Progenitor cell of endocrine pancreas (in vitro differentiated cells): ENCODE measurements at places on chromosomes 16 and 17. TPM values are rescaled to one million over a fixed set of nuclear protein-coding genes. Genes with fewer than 3 reads are reported as not detected.

The ZP2 gene
- not detected in 2 replicates for total RNA-seq

GRCh38 chr17:81956607-81957589 lies 4.1 kb downstream of the NOTUM start:
- peaks cover 20% of the 10 kb centered on the region for H3K27me3 ChIP-seq
- no peaks in the 10 kb centered on the region for H3K36me3 ChIP-seq
- peaks cover 17% of the 10 kb centered on the region for H3K4me1 ChIP-seq
- DNase-seq: no peak

- DNase-seq: peak; percentile 31
- peak overlapping the region; percentile 71 for H3K27ac ChIP-seq
- H3K4me1 ChIP-seq: peaks cover 53% of the 10 kb centered on the region
- peaks cover 1% of the 10 kb centered on the region for H3K36me3 ChIP-seq
These were observed 504 bp downstream of the ERBB2 start for GRCh38 chr17:39700148-39700987.

GRCh38 chr17:68498479-68499326 lies 13.5 kb upstream of the PRKAR1A start:
- DNase-seq: no peak
- no peak overlapping the region for H3K4me3 ChIP-seq
- H3K27me3 ChIP-seq: peaks cover 9% of the 10 kb centered on the region

GRCh38 chr16:86661706-86662105 lies 83.4 kb downstream of the FOXL1 start:
- DNase-seq: no peak
- no peak overlapping the region for H3K27ac ChIP-seq
- peaks cover 11% of the 10 kb centered on the region for H3K4me1 ChIP-seq
- H3K27me3 ChIP-seq: peaks cover 37% of the 10 kb centered on the region

- H3K4me1 ChIP-seq: peaks cover 26% of the 10 kb centered on the region
- H3K36me3 ChIP-seq: no peaks in the 10 kb centered on the region
- DNase-seq: no peak
- no peaks in the 10 kb centered on the region for H3K27me3 ChIP-seq
- H3K4me3 ChIP-seq: no peak overlapping the region
- no peak overlapping the region for H3K27ac ChIP-seq
These were observed 18.8 kb upstream of the MYOCD start for GRCh38 chr17:12646761-12647422.

- no peak overlapping the region for H3K4me3 ChIP-seq
- H3K27ac ChIP-seq: no peak overlapping the region
- no peak for DNase-seq
- H3K27me3 ChIP-seq: peaks cover 7% of the 10 kb centered on the region
- H3K36me3 ChIP-seq: no peaks in the 10 kb centered on the region
These were observed 18.4 kb upstream of the C16orf82 start for GRCh38 chr16:27048316-27048715.

DNA sequence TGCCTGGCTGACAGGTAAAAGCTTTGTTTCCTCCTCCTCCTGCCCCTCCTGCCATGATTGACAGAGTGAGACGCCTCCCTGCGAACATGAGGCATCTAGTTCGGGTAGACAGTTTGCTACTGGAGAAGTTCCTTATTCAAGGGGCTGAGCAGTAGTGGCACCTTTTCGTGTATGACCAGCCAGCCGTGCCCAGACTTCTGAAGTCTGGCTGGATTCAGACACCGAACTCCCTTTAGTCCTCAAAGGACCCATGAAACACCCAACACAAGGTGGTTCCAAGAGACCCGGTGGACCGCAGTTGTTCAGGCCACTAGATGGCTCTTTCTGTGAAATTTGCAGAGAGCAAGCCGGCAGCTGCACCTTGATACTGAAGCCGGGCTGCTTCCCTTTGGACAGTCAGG lies 192.8 kb downstream of the XYLT1 start:
- H3K36me3 ChIP-seq: no peaks in the 10 kb centered on the region
- DNase-seq: no peak
- no peaks in the 10 kb centered on the region for H3K27me3 ChIP-seq
- no peak overlapping the region for H3K27ac ChIP-seq

GRCh38 chr16:52567193-52567592 lies 20.2 kb upstream of the TOX3 start:
- no peak overlapping the region for H3K27ac ChIP-seq
- peaks cover 54% of the 10 kb centered on the region for H3K4me1 ChIP-seq
- no peaks in the 10 kb centered on the region for H3K36me3 ChIP-seq

GRCh38 chr16:3645504-3646347 lies 8.8 kb upstream of the DNASE1 start:
- H3K27me3 ChIP-seq: no peaks in the 10 kb centered on the region
- peak overlapping the region; percentile 91 for H3K27ac ChIP-seq
- peaks cover 16% of the 10 kb centered on the region for H3K4me1 ChIP-seq
- H3K4me3 ChIP-seq: no peak overlapping the region

DNA sequence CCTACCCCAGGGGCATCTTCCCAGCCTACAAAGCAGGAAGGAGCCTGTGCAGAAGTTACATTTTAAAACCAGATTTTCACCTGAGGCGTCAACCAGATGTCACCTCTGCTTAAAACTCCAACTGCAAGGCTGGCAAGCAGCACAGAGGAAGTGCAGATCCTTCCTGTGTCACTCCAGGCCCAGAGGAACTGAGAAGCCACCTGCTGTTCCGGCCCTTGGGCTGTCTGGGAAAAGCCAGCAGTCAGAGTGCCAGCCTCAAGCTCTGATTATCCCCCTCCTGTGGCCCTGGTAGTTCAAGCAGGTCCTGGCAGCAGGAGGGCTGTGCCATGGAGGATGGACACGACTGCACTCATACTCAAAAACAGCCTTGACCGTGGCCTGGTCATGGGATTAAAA lies 10.2 kb downstream of the POLR2C start:
- peaks cover 30% of the 10 kb centered on the region for H3K4me1 ChIP-seq
- H3K36me3 ChIP-seq: peaks cover 15% of the 10 kb centered on the region
- peak overlapping the region; percentile 90 for H3K27ac ChIP-seq
- DNase-seq: no peak
- H3K27me3 ChIP-seq: no peaks in the 10 kb centered on the region

DNA sequence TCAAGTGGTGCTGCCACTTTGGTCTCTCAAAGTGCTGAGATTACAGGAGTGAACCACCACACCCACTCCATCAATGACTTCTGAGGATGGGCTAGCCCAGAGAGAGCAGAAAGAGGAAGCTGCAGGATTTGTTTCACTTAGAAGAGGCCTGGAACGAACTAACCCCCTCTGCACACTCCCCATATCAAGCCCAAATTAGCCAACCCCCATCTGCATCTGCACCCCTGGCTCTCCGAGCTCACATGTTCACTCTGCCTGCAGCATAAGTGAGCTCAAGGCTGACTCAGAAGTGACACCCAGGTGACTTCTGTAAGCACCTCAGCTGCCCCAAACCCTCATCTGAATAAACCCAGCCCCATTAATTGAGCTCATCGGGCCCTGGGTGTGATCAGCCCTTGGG lies 4.8 kb downstream of the SCNN1G start:
- H3K4me3 ChIP-seq: no peak overlapping the region
- H3K27ac ChIP-seq: no peak overlapping the region
- H3K27me3 ChIP-seq: peaks cover 65% of the 10 kb centered on the region
- no peak for DNase-seq

The KIFC3 gene
- total RNA-seq: 27.6 and 34.5 TPM in 2 replicates

The PIMREG gene
- total RNA-seq: 13.8 and 15.4 TPM in 2 replicates

DNA sequence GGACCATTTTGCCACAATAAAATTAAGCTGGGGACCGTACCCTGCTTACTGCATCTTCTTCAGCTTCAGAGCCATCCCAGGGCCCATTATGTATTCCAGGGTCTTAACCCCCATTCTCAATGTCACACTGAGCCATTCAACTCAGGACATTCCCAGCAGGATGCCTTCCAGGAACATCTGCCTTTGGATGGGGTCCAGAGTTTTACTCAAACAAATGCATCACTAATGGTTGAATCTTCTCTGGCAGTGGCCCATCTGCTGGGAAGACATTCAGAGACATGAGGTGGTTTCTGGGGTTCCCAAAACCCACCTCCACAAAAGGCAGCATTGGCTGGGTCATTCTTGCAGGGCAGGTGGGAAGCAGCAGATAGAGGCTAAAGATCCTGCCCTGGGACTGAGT lies 3.4 kb upstream of the SEC14L5 start:
- H3K27ac ChIP-seq: no peak overlapping the region
- DNase-seq: no peak
- peaks cover 10% of the 10 kb centered on the region for H3K27me3 ChIP-seq
- H3K36me3 ChIP-seq: no peaks in the 10 kb centered on the region

The COPRS gene
- 33.6 and 37.8 TPM in 2 replicates for total RNA-seq

The CKLF gene
- total RNA-seq: 35.6 and 38.1 TPM in 2 replicates

- no peaks in the 10 kb centered on the region for H3K27me3 ChIP-seq
- H3K36me3 ChIP-seq: no peaks in the 10 kb centered on the region
- H3K27ac ChIP-seq: no peak overlapping the region
- peaks cover 8% of the 10 kb centered on the region for H3K4me1 ChIP-seq
These were observed 256.1 kb downstream of the CPPED1 start for GRCh38 chr16:12547608-12547922.

The WSB1 gene
- 452 and 468 TPM in 2 replicates for total RNA-seq

The GRB7 gene
- 28.8 and 29.9 TPM in 2 replicates for total RNA-seq

The BLTP2 gene
- total RNA-seq: 182 and 190 TPM in 2 replicates

- H3K36me3 ChIP-seq: no peaks in the 10 kb centered on the region
- H3K27me3 ChIP-seq: peaks cover 6% of the 10 kb centered on the region
- peaks cover 12% of the 10 kb centered on the region for H3K4me1 ChIP-seq
- H3K27ac ChIP-seq: no peak overlapping the region
- DNase-seq: no peak
These were observed 30.1 kb downstream of the CCL4 start for GRCh38 chr17:36133602-36134236.

- H3K36me3 ChIP-seq: no peaks in the 10 kb centered on the region
- H3K27ac ChIP-seq: no peak overlapping the region
- H3K4me1 ChIP-seq: peaks cover 3% of the 10 kb centered on the region
- DNase-seq: no peak
- no peak overlapping the region for H3K4me3 ChIP-seq
- H3K27me3 ChIP-seq: peaks cover 14% of the 10 kb centered on the region
These were observed 28.3 kb downstream of the PRDM7 start for GRCh38 chr16:90048737-90049330.

- H3K27ac ChIP-seq: no peak overlapping the region
- H3K36me3 ChIP-seq: no peaks in the 10 kb centered on the region
- DNase-seq: peak; percentile 70
- H3K27me3 ChIP-seq: peaks cover 23% of the 10 kb centered on the region
These were observed 227.6 kb upstream of the ASIC2 start for GRCh38 chr17:33520426-33521330.

- peaks cover 22% of the 10 kb centered on the region for H3K36me3 ChIP-seq
- H3K27ac ChIP-seq: peak overlapping the region; percentile 96
- no peak for DNase-seq
- H3K27me3 ChIP-seq: no peaks in the 10 kb centered on the region
These were observed 329 bp downstream of the KPNB1 start for GRCh38 chr17:47649972-47650524.

The WFDC1 gene
- total RNA-seq: 0.09 and 0.24 TPM in 2 replicates

The ABCC3 gene
- 1.6 and 2.3 TPM in 2 replicates for total RNA-seq

The LHX1 gene
- total RNA-seq: 1.8 and 2.0 TPM in 2 replicates

DNA sequence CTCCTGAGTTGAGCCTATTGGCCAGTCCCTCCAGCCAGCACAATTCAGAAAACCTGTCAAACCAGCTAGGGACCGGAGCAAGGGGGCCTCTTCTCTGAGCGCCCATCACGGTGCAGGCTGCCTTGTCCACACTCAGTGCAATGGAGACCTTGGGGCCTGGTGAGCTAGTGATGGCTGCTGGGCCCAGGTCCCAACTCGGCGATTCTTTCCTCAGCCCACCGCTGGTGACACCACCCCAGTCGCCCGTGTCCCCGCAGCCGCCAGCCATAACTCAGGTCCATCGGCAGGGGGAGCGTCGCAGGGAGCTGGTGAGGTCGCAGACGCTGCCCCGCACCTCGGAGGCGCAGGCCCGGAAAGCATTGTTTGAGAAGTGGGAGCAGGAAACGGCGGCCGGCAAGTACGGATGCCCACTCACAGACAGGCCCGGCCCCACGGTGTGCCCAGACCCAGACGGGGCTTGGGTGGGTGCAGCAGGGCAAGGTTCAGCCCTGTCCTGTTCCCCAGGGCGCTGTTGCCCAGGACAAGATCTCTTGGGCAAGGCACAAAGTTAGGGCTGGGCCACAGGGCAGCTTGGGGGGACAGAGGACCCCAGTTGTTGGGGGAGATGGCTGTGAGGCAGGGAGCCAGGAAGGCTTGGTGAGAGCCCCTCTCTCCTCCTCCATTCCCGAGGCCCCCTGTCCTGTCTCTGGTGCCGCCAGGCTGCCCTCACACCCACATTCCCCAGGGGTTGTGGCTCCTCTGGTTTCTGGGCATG lies 10.8 kb downstream of the SMTNL2 start:
- H3K27me3 ChIP-seq: peaks cover 26% of the 10 kb centered on the region
- peak overlapping the region; percentile 89 for H3K27ac ChIP-seq
- peak; percentile 46 for DNase-seq
- peaks cover 2% of the 10 kb centered on the region for H3K36me3 ChIP-seq

- peaks cover 23% of the 10 kb centered on the region for H3K36me3 ChIP-seq
- H3K4me3 ChIP-seq: no peak overlapping the region
- peaks cover 2% of the 10 kb centered on the region for H3K4me1 ChIP-seq
These were observed 90.1 kb downstream of the CLEC16A start for GRCh38 chr16:11034481-11034931.

DNA sequence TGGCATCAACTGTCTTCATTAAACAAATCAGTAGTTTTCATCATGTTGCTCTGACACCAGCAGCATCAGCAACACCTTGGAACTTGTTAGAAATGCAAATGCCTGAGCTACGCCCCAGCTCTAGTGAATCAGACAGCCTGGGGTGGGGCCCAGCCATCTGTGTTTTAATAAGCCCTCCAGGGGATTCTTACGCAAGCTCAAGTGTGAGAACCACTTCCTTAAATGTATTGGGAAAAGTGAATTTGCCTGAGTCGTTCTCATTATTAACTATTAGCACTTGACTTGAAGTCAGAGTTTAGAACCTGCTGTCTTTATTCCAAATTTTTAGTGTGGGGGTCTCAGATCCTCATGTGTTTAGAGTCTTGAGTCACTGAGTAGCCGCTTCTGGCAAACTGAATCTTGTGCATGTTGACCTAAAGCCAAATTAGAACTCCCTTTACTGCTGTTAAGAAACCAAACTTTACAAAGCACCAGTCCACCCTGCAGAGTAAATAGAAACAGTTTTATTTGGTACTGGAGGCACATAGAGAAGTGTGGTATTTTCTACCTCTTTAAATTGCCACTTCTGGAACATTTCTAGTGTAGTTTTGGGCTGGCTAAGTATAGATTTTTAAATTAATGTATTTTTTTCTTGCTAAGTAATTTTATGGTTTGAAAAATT lies 137.4 kb upstream of the COX10 start:
- H3K27me3 ChIP-seq: no peaks in the 10 kb centered on the region
- H3K27ac ChIP-seq: no peak overlapping the region
- peaks cover 4% of the 10 kb centered on the region for H3K4me1 ChIP-seq

The AGRP gene
- total RNA-seq: not detected in 2 replicates

DNA sequence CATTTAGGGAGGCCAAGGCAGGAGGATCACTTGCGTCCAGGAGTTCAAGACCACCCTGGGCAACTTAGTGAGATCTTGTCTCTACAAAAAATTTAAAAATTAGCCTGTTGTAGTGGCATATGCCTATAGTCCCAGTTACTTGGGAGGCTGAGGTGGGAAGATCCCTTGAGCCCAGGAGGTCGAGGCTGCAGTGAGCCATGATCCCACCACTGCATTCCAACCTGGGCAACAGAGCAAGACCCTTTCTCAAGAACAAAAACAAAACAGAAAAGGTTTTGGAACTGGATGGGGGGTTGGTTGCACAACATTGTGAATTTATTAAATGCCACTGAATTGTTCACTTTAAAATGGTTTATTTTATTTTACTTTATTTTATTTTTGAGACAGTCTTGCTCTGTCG lies 21.2 kb downstream of the PLXDC1 start:
- no peaks in the 10 kb centered on the region for H3K4me1 ChIP-seq
- no peak overlapping the region for H3K27ac ChIP-seq
- H3K4me3 ChIP-seq: no peak overlapping the region
- DNase-seq: no peak
- H3K36me3 ChIP-seq: no peaks in the 10 kb centered on the region
- H3K27me3 ChIP-seq: peaks cover 3% of the 10 kb centered on the region
